ENCODE measurements at places on chromosomes 4 and X. TPM values are rescaled to one million over a fixed set of nuclear protein-coding genes. Genes with fewer than 3 reads are reported as not detected.

- DNase-seq: no peak
Observed at GRCh38 chr4:27946799-27947198, 1086.2 kb downstream of the STIM2 start.

- peak; percentile 96 for DNase-seq
Observed at GRCh38 chr4:173522160-173522950, 7.7 kb downstream of the HAND2 start.

DNA sequence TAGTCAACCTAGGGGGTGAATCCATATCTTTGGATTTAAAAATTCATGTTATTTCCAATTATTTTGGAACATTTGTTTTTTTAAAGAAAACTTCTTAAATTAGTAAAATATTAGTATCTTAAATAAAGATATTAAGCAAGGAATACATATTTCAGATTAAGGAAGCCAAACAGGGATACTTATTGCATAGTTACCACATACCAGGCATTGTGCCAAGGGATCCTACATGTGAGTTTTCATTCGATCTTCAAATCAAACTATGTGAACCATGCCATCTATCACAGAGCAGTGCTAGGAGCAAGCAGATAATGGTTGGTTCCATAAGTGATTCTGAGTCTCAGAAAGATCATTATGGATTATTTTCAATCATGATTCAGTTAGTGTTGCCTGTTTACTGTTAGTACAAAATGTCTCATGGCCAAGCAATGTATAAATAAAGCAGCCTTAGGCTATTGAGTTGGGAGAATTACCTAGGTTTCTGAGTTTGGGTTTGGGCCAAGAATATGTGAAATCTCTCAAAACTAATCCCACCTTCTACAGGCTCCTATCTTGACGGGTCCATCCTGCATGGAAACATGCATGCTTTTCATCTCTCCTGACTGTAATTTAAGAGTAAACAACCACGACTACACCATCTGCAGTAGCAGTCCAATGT is 176.7 kb downstream of the NPFFR2 start:
- no peak for DNase-seq

- DNase-seq: peak; percentile 52
Observed at GRCh38 chr4:56656346-56656643, 24.8 kb downstream of the HOPX start.

- no peak for DNase-seq
Observed at GRCh38 chr4:130338851-130339250, 1242.9 kb downstream of the C4orf33 start.

The PRRG3 gene
- total RNA-seq: 1.7 TPM

The SSX3 gene
- not detected for total RNA-seq

DNA sequence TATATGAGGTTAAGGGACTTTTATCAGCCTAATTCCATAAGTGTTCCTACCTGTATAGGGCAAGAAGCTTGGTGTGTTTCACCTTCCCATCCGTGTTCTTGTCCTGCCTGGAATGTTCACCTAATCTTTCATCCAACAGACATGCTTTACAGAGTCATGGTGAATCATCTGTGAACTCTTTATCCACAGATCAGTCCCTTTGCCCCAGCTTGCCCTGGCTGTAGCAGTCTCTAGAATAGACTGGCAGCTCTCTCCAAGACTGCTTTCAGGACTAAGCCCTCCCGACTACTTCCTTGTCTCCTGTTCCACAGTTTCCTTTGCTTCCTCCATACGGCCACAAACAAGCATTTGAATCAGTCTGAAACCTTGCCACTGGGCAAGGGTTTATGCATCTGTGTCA is 177.9 kb upstream of the IL15 start:
- no peak for DNase-seq

The SPARCL1 gene
- total RNA-seq: 354 TPM

DNA sequence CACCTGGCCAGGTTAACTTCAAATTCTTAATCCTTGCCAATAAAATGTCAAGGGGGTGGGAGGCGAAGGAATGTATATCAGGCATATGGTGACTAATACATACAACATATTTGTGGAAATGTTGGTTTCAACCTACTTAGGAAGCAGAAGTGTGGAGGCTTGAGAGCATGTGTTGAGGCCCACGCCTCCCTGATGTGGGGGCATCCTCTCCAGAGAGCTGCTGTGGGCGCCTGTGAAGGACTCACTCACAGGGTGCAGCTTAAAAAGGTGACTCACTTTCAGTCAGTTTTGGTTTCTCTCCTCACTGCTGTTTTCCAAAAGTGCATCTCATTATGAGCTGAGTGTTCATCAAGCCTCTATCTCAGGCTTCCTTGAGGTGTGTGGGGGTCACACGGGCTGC is 27.5 kb downstream of the LNX1 start:
- DNase-seq: no peak
